Hematopoietic multipotent progenitor cell (in vitro differentiated cells): ENCODE measurements at places on chromosomes 3 and 15. TPM values are rescaled to one million over a fixed set of nuclear protein-coding genes. Genes with fewer than 3 reads are reported as not detected.
A peak's percentile ranks its signal among the peaks of the same experiment; 100 is the strongest.

Gene ZPLD1
- total RNA-seq: not detected

Gene CHST13
- total RNA-seq: 36.4 TPM

DNA sequence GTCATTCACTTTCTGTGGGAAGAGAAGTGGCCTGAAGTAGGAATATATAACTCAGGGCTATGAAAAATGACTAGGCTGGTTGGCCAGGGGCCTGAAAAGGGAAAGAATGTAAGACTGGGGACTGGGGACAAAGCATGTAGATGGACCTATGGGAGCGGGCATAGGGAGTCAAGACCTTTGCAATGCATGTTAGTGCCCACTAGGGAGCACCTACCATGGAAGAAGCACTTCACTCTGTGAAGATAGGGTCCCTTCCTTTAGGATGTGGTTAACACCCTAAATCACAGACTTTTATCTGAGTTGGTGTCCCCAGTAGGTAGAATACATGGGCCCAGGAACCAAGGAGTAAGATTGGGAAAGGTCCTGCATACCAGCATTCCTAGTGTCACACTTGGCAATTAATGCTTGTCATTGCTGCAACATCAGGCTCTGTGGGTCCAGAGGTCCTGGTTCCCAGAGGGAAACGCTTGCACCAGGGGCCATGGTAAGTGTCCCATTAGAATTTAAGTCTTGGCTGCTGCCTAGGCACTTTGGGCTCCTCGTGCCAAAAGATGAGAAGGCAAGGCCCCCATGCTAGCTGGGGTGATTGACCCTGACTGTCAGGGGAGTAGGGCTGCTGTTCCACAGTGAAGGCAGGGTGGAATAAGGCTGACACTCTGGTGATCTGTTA lies 79.6 kb downstream of the CRYGS start:
- DNase-seq: peak; percentile 10

DNA sequence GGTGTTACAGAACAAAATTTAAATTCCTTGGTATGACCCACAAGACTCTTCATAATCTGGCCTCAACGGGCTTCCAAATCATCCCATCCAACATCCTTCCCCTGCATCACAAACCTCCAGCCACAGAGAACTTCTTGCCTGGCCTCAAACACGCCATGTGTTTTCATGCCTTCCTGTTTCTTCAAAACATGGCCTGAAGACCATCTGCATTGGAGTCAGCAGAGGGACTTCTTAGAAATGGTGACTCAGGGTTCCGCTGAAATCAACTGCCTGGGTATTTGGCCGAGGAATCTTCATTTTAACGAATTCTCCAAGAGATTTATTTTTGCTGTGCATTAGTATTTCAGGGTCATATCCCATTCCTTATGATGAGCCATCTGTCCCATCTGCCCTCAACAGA lies 138.1 kb upstream of the RAP2B start:
- no peak for DNase-seq

- DNase-seq: no peak
These were observed 114.1 kb downstream of the DCLK3 start for GRCh38 chr3:36650271-36650671.
